Liver (tissue), 10 donors: ENCODE measurements at places on chromosomes 3 and 15.

GRCh38 chr3:43615133-43615532 lies 6.7 kb downstream of the ANO10 start:
- DNase-seq = no peak

- DNase-seq = no peak
Measured at GRCh38 chr15:48720646-48721045, 75.1 kb upstream of the FBN1 start.

DNA sequence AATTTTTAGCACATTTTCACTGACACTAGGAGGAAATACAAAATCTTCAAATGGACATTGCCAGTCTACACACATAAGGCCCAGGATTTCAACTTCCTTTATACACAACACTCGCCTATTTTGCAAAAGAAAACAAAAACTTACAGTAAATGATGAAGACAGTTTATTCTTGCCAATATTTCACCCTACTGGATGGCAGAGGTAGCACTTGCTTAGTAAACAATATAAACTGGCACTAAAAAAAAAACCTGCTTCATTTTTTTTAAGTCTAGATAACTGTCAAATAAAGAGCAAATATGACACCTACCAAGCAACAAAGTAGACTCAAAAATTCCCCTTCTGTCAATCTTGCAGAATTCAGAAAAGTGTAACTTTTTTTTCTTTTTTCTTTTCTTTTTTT lies 204.0 kb downstream of the VPS13C start:
- DNase-seq = no peak

DNA sequence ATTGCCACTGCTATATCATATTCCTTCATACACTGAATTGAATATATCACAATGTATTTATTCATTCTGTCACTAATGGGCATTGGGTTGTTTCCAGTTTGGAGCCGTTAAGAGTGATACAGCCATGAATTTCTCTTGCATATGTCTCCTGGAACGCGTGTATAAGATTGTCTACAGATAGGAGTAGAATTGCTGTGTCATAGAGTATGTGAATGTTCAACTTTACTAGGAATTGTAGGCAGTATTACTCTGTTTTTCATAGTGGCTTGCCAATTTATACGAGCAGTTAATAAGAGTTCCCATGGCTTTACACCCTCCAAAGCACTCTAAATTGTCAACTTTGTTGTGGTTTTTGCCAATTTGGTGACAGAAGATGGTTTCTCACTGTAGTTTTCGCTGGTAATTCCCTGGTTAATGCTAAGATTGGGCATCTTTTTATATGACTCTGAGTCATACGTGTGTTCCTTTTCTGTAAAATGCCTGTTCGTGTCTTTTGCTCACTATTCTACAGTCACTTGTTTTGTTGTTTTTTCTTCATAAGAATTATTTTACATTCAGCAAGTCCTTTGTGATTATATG lies 136.1 kb upstream of the LIPC start:
- DNase-seq = no peak

DNA sequence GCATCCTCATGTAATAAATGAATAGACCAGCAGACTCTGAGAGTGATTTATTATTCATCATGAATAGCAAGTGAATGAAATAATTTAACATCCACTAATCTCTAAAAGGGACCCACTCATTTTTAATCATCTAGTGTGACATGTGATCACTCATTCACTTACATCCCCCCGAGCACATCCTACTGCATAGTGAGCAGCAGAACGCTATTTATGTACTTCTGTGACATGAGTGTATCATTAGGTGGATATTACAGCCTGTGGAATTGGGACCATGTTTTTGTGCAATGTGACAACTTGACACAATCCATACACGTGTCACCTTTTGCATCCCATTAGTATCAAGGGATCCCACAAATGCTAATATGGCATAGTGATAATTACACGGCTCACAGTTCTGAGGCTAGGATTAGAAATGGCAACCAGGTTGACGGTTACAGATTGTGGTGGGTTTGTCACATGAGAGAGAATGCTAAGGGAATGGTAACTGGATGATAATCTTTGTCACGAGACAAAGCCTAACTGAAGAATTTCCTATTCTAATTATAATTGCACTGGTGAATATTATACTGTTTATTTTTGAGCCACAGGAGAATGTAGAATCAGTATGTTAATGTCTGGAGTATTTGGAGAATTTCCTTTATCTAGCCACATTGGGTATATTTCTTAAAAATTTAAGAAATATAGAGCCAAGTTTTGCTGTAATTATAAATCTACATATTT lies 595.2 kb upstream of the TBL1XR1 start:
- DNase-seq = no peak

DNA sequence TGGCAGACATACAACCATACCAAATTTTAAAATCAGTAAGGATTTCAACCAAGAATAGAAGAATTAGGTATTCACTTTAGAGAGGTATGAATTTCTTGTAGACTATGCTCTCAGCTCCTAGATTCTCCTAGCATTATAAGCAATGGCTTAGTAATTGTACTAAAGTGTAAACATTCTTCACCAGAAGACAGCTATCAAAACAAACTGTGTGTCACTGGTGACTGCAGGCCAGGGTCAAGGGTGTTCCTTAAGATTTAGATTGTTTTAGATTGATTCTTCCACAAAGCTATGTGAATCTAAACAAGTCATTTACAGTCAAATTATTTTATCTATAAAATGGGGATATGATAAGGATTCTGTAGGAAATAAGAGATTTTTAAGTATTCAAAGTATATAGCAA lies 23.1 kb upstream of the GP5 start:
- no peak for DNase-seq

GRCh38 chr3:57959423-57960173 lies 48.6 kb upstream of the FLNB start:
- no peak for DNase-seq

DNA sequence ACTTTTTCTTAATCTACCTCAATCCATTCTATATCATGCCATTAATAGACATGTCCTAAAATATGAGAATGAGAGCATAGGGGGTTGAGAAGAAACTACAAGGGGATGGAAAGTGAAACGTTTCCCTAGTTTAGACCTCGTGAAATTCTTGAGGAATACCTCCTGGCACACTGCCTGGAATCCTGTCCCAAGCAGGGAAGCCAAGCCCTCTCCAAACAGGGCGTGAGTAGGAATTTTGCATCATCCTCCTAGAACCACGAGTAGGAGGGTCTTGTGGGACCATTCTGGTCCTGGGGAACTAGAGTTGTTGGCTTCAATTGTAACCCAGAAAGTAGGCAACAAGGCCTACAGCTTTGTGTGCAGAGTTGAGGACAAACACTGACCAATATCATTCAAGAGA lies 19.6 kb upstream of the C3orf80 start:
- no peak for DNase-seq

GRCh38 chr3:190012314-190012782 lies 108.3 kb downstream of the P3H2 start:
- DNase-seq = no peak

GRCh38 chr3:141116721-141117120 lies 65.6 kb downstream of the SPSB4 start:
- DNase-seq = no peak

DNA sequence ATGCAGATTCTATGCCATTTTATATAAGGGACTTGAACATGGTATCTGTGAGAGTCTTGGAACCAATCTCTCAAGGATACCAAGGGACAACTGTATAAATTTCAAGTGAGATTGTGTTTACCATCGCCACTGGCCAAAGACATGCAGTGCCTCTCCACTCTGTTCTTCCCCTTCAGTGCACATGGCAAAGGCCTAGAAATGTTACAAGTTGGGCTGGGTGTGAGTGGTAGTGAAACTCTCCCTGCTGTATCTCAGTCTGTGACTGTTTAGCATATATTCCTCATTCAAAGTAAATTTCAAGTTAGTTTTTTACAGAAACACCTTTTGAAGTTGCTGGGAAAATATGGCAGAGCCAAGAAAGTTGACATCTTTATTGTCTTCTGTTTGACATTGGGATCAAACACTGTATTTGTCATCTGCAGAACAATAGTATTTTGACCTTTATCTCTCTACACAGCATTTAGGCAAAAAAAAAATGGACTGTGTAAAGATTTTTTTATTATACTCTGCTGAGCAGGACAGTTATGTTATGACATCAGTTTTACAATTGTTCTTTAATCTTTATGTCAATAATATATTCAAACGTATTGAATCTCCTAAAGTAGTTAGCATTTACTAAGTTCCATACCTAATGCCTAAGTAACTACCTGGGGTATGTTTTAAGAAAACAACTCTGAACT lies 101.4 kb downstream of the CCNL1 start:
- no peak for DNase-seq

DNA sequence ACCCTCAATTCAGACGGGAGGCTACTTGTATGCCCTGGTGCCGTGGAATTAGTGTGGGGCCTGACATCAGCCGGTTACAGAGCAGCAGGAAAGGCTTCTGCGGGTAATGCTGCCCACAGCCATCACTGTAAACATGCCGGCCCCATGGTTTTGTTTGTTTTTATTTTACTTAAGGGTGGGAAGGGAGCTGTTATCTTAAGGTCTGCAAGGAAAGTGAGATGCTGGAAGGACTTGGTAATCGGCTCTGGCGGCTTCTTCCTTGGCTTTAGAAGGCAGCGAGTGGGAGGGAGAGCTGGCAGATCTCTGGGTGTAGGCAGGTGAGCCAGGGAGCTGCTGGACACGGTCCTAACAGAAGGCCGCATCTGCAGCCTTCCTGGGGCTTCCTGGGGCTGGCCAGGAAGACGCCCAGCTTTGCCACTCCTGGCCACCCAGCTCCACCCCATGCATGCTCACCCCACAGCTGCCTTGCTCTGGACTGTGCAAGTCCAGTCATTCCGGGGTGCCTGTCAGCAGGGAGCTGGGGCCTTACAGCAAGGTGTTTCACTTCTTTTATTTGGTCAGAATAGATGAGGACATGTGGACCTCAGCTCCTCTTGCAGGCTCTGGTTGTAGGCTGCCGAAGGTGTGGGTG lies 54.1 kb upstream of the FURIN start:
- DNase-seq = no peak

GRCh38 chr15:42863572-42864239 lies 56.9 kb downstream of the TTBK2 start:
- no peak for DNase-seq

DNA sequence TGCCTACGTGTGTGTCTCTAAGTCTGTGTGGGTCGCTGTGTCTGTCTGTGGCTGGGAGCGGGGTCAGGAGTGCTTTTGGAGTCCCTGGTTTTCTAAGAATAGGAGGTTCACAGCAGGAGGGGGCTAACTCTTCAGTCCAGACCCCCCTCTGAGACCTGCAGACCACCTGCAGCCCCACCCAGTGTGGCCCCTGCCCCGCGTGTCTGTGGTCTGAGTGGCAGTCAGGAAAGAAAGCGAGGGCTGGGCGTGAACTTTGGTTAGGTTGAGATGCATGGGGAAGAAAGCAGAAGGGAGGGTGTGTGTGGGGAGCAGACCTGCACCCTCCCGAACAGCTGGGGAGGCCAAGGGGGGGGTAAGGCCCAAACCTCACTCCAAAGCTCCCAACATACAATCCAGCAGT lies 144.9 kb upstream of the TPM1 start:
- DNase-seq = no peak

GRCh38 chr15:100531823-100532327 lies 3.1 kb upstream of the CERS3 start:
- no peak for DNase-seq

DNA sequence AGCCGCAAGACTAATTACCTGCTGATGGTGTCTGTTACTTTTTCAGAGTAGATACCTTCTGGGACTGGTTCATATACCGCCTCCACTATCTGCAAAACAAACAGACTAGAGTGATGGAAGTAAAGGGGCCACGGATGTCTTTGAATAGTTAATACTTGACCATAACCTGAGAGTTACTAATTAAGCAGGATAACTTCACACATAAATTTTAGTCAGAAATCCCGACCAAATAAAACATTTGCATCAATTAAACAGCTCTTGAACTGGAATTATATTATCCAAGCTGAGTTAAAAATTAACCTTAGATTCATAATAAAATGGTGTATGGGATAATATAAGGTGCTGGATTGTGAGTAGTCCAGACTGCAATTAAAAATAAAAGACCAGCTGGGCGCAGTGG lies 167.7 kb downstream of the NEK10 start:
- DNase-seq = no peak

- peak; percentile 28 for DNase-seq
Measured at GRCh38 chr15:89628806-89629715, 26.2 kb downstream of the KIF7 start.

- DNase-seq = no peak
Measured at GRCh38 chr3:73150369-73151130, 89.1 kb downstream of the EBLN2 start.

- no peak for DNase-seq
Measured at GRCh38 chr3:111496894-111497559, 45.0 kb upstream of the CD96 start.

GRCh38 chr3:2024713-2025112 lies 74.0 kb upstream of the CNTN4 start:
- DNase-seq = no peak

GRCh38 chr3:158347966-158348365 lies 223.0 kb upstream of the MLF1 start:
- no peak for DNase-seq

- DNase-seq = no peak
Measured at GRCh38 chr3:169241991-169242707, 421.4 kb downstream of the MECOM start.

DNA sequence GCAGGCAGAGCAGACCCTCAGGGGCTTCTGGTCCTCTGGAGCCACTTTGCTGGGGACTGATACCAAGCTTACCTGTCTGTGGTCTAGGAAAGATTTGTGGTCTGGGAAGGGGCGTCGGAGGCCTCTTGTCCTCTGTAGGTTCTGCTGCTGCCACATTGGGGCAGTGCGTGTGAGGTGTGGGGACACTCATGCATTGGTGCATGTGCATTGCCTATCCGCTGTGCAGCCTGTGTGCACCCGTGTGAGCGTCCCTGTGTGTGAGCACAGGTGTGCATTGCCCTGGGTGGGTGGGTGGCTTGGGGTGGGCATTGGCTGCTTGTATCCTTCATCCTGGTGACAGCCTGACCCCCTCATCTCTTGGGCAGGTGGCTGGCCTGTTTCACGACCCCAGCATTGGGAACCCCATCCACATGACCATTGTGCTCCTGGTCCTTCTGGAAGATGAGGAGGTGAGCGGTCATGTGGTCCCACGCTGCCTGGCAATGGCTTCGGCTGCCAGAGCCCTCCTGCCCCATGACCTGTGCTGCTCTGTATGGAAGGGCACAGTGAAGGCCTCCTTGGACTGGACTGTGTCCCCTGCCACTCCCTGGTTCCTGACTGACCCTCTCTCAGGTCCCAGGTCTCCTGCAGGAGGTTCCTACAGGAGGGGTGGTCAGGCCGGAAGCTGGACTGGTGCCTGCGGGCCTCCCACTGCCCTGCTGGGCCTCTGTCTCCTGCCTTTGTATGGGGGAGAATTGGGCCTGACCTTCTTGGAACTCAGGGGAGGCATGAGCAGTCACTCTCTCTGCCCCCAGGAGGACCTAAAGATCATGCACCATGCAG lies 41.5 kb downstream of the SAXO2 start:
- DNase-seq = peak; percentile 23

GRCh38 chr3:194447161-194447560 lies 39.6 kb downstream of the ATP13A3 start:
- DNase-seq = no peak

- no peak for DNase-seq
Measured at GRCh38 chr15:65052956-65053355, 7.8 kb downstream of the SLC51B start.
